ENCODE measurements at places on chromosomes 1 and 21. TPM values are rescaled to one million over a fixed set of nuclear protein-coding genes. Genes with fewer than 3 reads are reported as not detected.

- no peak overlapping the region for H3K4me3 ChIP-seq
- H3K27ac ChIP-seq = no peak overlapping the region
Measured at GRCh38 chr1:156973417-156973816, 53.0 kb downstream of the LRRC71 start.

GRCh38 chr1:175824079-175824478, 80.7 kb upstream of the TNR start:
- H3K4me3 ChIP-seq = no peak overlapping the region
- no peaks in the 10 kb centered on the region for H3K36me3 ChIP-seq
- H3K27ac ChIP-seq = no peak overlapping the region
- no peak for DNase-seq
- no peaks in the 10 kb centered on the region for H3K4me1 ChIP-seq

The MRTO4 gene
- 79.3 TPM for total RNA-seq

The PTGER3 gene
- 0.05 TPM for total RNA-seq

GRCh38 chr1:214793708-214794107, 190.7 kb downstream of the CENPF start:
- no peak overlapping the region for H3K4me3 ChIP-seq
- DNase-seq = no peak
- no peaks in the 10 kb centered on the region for H3K36me3 ChIP-seq
- H3K27ac ChIP-seq = no peak overlapping the region
- no peaks in the 10 kb centered on the region for H3K27me3 ChIP-seq

GRCh38 chr1:151048645-151049032, 1.1 kb downstream of the C1orf56 start:
- no peaks in the 10 kb centered on the region for H3K4me1 ChIP-seq
- peaks cover 7% of the 10 kb centered on the region for H3K36me3 ChIP-seq
- no peaks in the 10 kb centered on the region for H3K27me3 ChIP-seq

DNA sequence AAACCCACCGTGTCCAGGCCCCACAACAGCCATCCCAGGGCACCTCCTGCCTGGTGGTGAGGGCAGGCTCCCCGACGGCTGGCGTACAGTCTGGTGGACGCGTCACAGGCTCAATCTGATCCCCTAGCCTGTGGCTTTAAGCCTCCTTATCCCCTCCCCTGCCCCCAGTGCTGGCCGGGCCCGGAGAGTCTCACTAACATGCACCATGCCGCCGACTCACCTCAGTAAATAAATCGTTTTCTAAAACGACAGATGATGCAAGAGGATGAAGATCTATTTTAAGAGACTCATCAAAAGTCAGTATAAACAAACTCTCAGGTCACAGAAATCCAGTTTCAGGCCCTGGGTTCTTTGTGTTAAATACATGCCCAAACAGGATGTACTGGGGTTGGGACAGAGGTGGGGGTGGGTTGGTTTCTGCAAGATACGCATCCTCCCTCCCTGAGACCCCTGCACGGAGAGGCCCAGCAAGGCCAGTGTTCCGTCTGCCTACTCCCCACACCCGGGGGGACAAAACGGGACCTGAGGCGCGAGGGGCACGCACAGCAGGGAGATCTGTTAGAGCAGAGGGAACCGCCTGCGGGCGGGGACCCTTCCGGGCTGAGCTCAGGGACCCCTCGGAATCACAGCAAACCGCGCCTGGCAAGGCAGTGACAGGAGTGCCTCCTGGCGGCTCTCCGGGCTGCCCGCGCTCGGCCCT, 3.1 kb downstream of the PANK4 start:
- no peak overlapping the region for H3K27ac ChIP-seq
- no peaks in the 10 kb centered on the region for H3K27me3 ChIP-seq

DNA sequence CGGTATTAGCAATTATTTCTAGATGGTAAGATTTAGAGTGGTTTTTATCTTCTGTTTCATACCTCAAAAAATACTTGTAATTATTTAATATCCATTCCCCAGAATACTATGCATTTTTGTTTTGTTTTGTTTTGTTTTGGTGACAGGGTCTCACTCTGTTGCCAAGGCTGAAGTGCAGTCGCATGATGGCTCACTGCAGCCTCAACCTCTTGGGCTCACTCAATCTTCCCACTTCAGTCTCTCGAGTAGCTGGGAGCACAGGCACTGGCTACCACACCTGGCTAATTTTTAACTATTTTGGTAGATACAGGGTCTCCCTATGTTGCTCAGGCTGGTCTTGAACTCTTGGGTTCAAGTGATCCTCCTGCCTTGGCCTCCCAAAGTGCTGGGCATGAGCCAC, 252.7 kb downstream of the AKT3 start:
- H3K27me3 ChIP-seq = no peaks in the 10 kb centered on the region
- no peak overlapping the region for H3K27ac ChIP-seq
- no peak for DNase-seq
- no peak overlapping the region for H3K4me3 ChIP-seq
- no peaks in the 10 kb centered on the region for H3K4me1 ChIP-seq

- no peaks in the 10 kb centered on the region for H3K36me3 ChIP-seq
- H3K27ac ChIP-seq = no peak overlapping the region
- H3K27me3 ChIP-seq = no peaks in the 10 kb centered on the region
- H3K4me3 ChIP-seq = no peak overlapping the region
- DNase-seq = no peak
- no peaks in the 10 kb centered on the region for H3K4me1 ChIP-seq
Measured at GRCh38 chr21:46215436-46216131, 13.0 kb downstream of the LSS start.

GRCh38 chr1:113835686-113836290, 23.5 kb upstream of the RSBN1 start:
- H3K27me3 ChIP-seq = no peaks in the 10 kb centered on the region
- H3K36me3 ChIP-seq = no peaks in the 10 kb centered on the region

Data from HCT116 (cell line).